SJSA1 (cell line): ENCODE measurements at places on chromosomes 1 and 21.

GRCh38 chr21:30249936-30250335 is 32.8 kb downstream of the KRTAP24-1 start:
- DNase-seq = no peak
- H3K4me3 ChIP-seq = no peak overlapping the region
- no peak overlapping the region for H3K27ac ChIP-seq
- no peaks in the 10 kb centered on the region for H3K36me3 ChIP-seq
- H3K4me1 ChIP-seq = no peaks in the 10 kb centered on the region

- DNase-seq = no peak
- H3K27me3 ChIP-seq = no peaks in the 10 kb centered on the region
- H3K4me1 ChIP-seq = peaks cover 7% of the 10 kb centered on the region; the same call in 1 of the 2 replicates
- H3K36me3 ChIP-seq = no peaks in the 10 kb centered on the region
These were observed 28.2 kb upstream of the SLC30A1 start for GRCh38 chr1:211606914-211607753.

GRCh38 chr1:94247138-94248094 is 10.0 kb upstream of the ARHGAP29 start:
- peak overlapping the region; percentile 99 for H3K4me3 ChIP-seq
- H3K36me3 ChIP-seq = peaks cover 6% of the 10 kb centered on the region
- peak; percentile 79 for DNase-seq

GRCh38 chr1:31234870-31235269 is 4.8 kb downstream of the NKAIN1 start:
- no peak overlapping the region for H3K4me3 ChIP-seq
- peaks cover 35% of the 10 kb centered on the region for H3K27me3 ChIP-seq
- H3K4me1 ChIP-seq = peaks cover 10% of the 10 kb centered on the region
- H3K36me3 ChIP-seq = no peaks in the 10 kb centered on the region

- no peak overlapping the region for H3K4me3 ChIP-seq
- H3K4me1 ChIP-seq = no peaks in the 10 kb centered on the region
- no peak for DNase-seq
- H3K36me3 ChIP-seq = no peaks in the 10 kb centered on the region
These were observed 53.9 kb upstream of the KRTAP11-1 start for GRCh38 chr21:30935121-30935888.

- peaks cover 78% of the 10 kb centered on the region for H3K36me3 ChIP-seq
- peaks cover 33% of the 10 kb centered on the region for H3K4me1 ChIP-seq
- no peak overlapping the region for H3K27ac ChIP-seq
These were observed 11.5 kb downstream of the OTUD3 start for GRCh38 chr1:19893687-19894086.

- H3K36me3 ChIP-seq = no peaks in the 10 kb centered on the region
- H3K27ac ChIP-seq = no peak overlapping the region
- no peak for DNase-seq
- H3K4me3 ChIP-seq = no peak overlapping the region
- H3K27me3 ChIP-seq = no peaks in the 10 kb centered on the region
These were observed 140.7 kb upstream of the FAM78B start for GRCh38 chr1:166307261-166308188.

- DNase-seq = no peak
- no peaks in the 10 kb centered on the region for H3K27me3 ChIP-seq
These were observed 93.6 kb downstream of the DYRK1A start for GRCh38 chr21:37460196-37460595.

GRCh38 chr1:119052267-119052666 is 64.1 kb upstream of the TBX15 start:
- no peaks in the 10 kb centered on the region for H3K4me1 ChIP-seq
- H3K4me3 ChIP-seq = no peak overlapping the region
- H3K27ac ChIP-seq = no peak overlapping the region
- DNase-seq = no peak
- 0 out of 2 replicates have a peak, but pooled peaks cover 1% of the 10 kb centered on the region for H3K27me3 ChIP-seq

GRCh38 chr1:186050360-186050759 is 316.2 kb downstream of the HMCN1 start:
- H3K36me3 ChIP-seq = no peaks in the 10 kb centered on the region
- H3K27ac ChIP-seq = no peak overlapping the region
- no peak overlapping the region for H3K4me3 ChIP-seq

DNA sequence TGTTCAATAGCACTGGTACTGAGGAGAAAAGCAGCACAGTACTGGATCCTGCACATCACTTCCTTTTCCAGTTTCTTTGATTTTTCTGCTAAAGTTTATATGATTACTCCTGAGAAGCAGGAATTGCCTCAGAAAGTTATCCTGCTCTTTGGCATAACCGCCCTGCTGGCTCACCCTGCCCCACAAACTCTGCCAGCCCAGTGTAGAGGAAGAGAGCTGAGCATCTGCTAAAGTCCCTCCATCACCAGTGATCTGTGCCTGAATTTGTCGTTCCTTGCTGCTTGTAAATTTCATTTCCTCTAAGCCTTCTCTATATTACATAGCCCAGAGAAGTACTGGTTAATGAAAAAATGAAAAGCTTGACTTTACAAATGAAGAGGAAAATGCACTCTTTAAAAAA is 87.0 kb upstream of the C1orf21 start:
- no peak overlapping the region for H3K4me3 ChIP-seq
- H3K4me1 ChIP-seq = peaks cover 45% of the 10 kb centered on the region
- H3K27me3 ChIP-seq = no peaks in the 10 kb centered on the region
- no peak for DNase-seq
- no peaks in the 10 kb centered on the region for H3K36me3 ChIP-seq

- DNase-seq = no peak
- H3K4me3 ChIP-seq = no peak overlapping the region
- H3K27me3 ChIP-seq = no peaks in the 10 kb centered on the region
- H3K4me1 ChIP-seq = peaks cover 4% of the 10 kb centered on the region; the same call in 1 of the 2 replicates
These were observed 59.8 kb upstream of the ETV3 start for GRCh38 chr1:157197906-157198435.

DNA sequence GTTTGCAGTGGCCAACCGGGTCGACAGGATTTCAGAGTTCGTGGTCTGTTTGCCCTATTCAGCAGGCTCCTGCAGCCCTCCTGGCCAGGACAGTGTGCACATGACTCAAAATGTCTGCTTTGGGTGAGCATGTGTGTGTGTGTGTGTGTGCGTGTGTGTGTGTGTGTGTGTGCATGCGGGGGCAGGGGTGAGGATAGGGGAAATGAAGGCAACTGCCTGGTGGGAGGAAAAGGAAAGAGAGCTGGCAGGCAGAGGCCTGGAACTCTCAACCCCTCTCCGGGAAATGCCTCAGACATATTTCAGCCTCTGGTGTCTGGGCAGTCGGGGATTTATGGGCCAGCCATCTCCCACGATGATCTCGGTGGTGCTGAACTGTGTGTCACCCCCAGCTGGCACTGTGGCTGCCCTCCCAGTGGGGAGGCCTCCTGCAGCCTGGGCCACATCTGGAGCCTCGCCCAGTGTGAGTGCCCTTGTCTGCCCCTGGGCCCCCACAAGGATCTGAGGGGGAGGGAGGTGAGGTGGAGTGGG is 15.2 kb downstream of the CDCP2 start:
- H3K27ac ChIP-seq = peak overlapping the region; percentile 93
- no peak overlapping the region for H3K4me3 ChIP-seq
- H3K36me3 ChIP-seq = no peaks in the 10 kb centered on the region
- peak; percentile 48 for DNase-seq
- peaks cover 50% of the 10 kb centered on the region for H3K4me1 ChIP-seq

DNA sequence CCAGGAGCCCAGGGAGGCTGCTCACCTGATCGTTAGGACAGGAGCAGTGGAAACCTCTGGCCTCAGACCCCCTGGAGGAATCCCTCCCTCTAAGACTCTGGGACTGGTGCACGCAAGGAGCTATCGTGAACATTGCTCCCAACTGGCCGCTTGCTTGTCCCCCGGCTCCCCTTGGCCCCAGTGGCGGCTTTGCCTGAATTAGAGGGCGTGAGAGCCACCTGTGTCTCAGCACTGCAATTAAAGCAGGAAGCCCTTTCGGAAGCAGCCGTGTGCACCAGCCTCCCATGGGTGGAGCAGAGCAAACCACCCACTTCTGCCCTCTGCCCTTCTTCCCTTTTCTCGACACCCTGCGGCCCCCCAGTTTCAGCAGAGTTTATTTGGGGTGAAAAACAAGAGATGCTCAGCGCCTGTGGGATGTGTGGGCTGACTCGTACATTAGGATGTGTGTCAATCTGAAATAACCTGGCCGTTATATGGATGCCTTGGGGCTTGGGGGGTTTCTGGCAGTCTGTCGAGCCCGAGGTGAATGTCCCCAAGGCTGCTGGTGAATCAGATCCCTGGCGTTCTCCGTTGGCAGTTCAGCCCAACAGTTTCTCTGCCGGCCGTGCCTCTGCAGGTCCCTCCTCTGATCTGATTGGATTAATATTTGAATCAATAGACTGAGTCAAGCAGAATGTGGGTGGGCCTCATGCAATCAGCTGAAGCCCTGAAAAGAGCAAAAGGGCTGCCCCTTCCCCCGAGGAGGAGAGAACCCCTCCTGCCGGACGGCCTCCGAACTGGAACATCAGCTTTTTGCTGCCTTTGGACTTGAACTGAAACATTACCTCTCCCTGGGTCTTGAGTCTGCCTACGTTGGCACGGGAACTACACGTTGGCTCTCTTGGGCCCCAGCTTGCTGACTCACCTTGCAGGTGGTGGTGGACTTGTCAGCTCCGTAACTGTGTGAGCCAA is 7.3 kb upstream of the UMODL1 start:
- no peak for DNase-seq
- no peak overlapping the region for H3K4me3 ChIP-seq

DNA sequence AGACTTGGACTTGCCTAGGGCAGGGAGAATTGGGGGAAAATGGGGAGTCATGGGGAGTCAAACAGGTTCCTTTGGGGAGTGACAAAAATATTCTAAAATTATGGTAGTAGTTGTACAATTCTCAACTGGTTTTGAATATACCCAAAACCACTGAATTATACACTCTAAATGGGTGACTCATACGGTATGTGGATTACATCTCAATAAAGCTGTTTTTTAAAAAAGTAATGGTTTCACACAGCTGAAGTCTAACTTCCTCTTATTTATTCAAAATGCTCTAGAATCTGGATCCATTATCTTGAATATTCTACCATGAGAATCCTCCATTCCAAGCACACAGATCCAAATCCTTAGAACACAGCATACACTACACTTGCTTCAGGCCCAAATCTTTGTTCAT is 11.1 kb downstream of the EIF4G3 start:
- peaks cover 57% of the 10 kb centered on the region for H3K36me3 ChIP-seq
- H3K27me3 ChIP-seq = no peaks in the 10 kb centered on the region
- H3K4me1 ChIP-seq = peaks cover 7% of the 10 kb centered on the region
- no peak for DNase-seq
- H3K4me3 ChIP-seq = no peak overlapping the region
- H3K27ac ChIP-seq = no peak overlapping the region

DNA sequence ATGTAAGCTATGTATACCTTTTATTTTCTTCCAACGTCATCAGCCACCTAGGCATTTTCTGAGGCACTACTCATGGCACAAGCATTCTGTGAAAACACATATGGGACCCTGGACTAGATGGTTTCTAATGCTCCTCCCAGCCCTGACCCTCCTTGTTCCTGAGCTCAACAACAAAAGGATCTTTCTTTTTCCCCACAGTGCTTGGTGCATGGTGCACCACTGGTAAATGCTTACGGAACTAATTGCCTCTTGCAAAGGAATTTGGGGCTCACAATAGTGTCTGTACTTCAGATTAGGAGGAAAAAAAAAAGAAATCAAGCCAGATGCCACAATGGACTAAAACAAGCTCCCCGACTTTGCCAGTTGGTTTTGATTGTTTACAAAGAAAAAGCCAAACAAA is 390.5 kb downstream of the PLPP3 start:
- H3K27ac ChIP-seq = no peak overlapping the region
- no peak for DNase-seq
- no peaks in the 10 kb centered on the region for H3K27me3 ChIP-seq
- peaks cover 38% of the 10 kb centered on the region for H3K4me1 ChIP-seq
- no peak overlapping the region for H3K4me3 ChIP-seq
- H3K36me3 ChIP-seq = no peaks in the 10 kb centered on the region

DNA sequence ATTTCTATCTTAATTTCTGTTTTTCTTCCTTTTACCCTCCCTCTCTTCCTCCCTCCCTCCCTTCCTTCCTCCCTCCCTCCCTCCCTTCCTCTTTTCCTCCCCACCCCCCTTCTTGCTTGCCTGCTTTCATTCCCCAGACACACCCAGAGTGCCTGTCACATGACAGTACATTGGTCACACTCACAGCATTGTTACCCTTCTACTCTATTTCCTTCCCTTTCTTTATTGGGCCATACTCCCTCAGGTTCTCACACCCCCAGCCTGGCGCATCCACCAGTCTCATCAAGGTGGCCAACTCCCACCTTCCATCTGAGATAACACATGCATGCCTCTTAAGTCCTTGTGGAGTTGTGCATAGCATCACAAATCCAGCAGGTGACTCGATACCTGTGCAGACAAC is 10.9 kb downstream of the TMPRSS3 start:
- H3K27me3 ChIP-seq = no peaks in the 10 kb centered on the region
- no peak overlapping the region for H3K4me3 ChIP-seq
- no peak for DNase-seq
- no peak overlapping the region for H3K27ac ChIP-seq

GRCh38 chr21:24832961-24833360 is 774.3 kb downstream of the MRPL39 start:
- DNase-seq = no peak
- no peak overlapping the region for H3K27ac ChIP-seq
- H3K27me3 ChIP-seq = no peaks in the 10 kb centered on the region
- no peaks in the 10 kb centered on the region for H3K4me1 ChIP-seq
- no peak overlapping the region for H3K4me3 ChIP-seq

GRCh38 chr1:54559771-54560231 is 11.8 kb downstream of the ACOT11 start:
- no peak for DNase-seq
- H3K36me3 ChIP-seq = no peaks in the 10 kb centered on the region
- no peak overlapping the region for H3K4me3 ChIP-seq
- no peaks in the 10 kb centered on the region for H3K4me1 ChIP-seq
- 0 out of 2 replicates have a peak, but pooled peaks cover 2% of the 10 kb centered on the region for H3K27me3 ChIP-seq

DNA sequence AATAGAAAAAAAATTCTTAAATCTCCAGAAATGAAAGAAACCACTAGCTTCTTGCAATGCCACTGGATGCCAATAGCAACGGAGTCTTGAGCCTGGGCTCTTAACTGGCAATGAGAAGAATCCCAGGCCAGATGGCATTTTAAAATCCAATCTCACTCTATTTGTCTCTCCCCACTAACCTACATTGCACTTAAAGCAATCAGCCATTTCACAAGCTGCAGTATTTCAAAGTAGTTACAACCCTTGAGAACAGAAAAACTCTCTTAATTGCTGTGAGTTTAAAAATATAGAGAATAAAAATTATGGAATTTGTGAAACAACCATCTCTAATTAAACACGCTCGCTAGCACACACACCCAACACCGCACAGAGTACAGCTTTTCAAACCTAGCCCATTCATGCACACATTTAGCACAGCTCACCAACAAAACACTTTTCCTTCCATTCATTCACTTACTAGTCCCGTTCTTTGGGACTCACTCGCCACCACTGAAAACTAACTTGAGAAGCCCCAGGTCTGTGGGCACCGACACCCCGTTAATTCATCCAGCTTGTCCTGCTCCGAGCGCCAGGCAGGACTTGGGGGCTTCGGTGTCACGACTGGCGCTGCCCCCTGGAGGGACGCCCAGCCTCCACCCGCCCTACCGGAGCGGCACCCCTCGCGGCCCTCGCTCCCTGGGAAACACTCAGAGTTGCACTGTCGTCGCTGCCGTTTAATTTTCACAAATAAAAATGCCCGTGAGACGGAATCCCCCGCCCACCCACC is 1.0 kb downstream of the DDAH1 start:
- peak overlapping the region; percentile 81 for H3K4me3 ChIP-seq
- no peak for DNase-seq
- H3K27ac ChIP-seq = peak overlapping the region; percentile 81
- no peaks in the 10 kb centered on the region for H3K27me3 ChIP-seq
- H3K4me1 ChIP-seq = peaks cover 74% of the 10 kb centered on the region
